ENCODE measurements at places on chromosomes 1 and 21. TPM values are rescaled to one million over a fixed set of nuclear protein-coding genes. Genes with fewer than 3 reads are reported as not detected.

DNA sequence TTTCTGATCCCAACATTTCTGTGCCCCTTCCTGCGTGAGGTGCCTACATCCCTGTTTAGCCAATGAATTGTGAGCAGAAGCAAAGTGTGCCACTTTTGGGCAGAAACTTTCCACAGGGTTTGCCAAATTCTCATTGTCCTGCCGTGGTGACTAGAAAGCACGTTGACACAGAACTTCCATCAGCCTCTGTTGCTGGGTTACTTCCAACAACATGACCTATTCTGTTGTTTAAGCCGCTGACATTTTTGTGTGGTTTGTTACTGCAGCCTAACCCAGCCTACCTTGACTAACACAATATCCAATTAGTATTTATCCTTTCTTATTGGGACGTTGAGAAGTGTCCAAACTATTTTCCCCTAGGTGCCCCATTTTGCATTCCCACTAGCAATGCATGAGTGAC is 136.8 kb downstream of the URB2 start:
- DNase-seq: no peak

Gene CD84
- 7.7 TPM for total RNA-seq

DNA sequence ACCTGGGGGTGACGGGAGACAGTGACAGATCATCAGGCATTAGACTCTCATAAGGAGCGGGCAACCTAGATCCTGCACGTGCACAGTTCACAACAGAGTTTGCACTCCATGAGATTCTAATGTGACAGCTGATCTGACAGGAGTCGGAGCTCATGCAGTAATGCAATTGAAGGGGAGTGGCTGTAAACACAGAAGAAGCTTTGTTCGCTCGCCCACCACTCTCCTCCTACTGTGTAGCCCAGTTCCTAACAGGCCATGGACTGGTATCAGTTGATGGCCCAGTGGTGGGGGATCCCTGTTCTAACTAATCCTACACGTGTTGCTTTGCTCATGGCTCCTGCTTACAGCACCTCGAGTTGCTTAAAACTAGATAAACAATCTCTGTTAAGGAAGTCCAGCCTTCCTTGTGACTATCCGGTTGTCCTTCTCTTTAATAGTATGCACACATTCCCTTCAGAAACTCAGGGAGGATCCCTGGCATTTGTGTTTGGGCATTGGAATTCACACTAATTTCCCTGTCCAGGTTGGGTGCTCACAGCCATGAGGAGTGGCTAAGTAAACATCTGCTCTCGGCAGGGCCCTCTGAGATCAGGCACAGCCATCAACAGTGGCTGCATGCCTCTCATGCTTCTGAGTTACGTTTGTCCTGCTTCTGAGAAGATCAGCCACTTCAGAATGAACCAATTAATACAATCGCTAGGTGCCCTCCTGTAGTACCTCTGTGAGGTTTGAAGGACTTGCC is 21.1 kb upstream of the F3 start:
- DNase-seq: no peak

GRCh38 chr1:82221721-82222120 is 421.0 kb downstream of the ADGRL2 start:
- DNase-seq: no peak

Gene CD5L
- total RNA-seq: 0.38 TPM

All from left cardiac atrium (tissue), 4 donors.